Effector CD8-positive, alpha-beta T cell (primary cell): ENCODE measurements at places on chromosomes 4 and X.

GRCh38 chr4:89837385-89837992, 528 bp upstream of the SNCA start:
- no peak for DNase-seq

DNA sequence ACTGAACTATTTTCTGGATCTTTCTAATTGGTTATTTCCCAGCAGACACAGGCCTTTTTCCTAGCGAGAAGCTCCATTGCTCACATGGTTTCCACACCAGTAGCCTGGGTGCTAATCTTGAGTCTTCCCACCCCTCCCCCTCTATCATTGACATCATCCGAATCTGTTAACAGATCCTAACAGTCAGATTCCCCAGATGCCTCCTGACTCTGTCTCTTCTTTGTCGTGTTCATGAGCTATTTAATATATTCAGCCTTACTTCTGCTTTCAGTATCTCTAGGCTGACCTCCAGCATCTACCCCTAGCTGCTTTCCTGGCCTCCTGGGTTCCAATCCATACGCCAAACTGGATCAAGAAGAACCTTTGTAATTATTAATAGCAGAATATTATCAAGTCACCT, 85.0 kb downstream of the CLNK start:
- no peak for DNase-seq

DNA sequence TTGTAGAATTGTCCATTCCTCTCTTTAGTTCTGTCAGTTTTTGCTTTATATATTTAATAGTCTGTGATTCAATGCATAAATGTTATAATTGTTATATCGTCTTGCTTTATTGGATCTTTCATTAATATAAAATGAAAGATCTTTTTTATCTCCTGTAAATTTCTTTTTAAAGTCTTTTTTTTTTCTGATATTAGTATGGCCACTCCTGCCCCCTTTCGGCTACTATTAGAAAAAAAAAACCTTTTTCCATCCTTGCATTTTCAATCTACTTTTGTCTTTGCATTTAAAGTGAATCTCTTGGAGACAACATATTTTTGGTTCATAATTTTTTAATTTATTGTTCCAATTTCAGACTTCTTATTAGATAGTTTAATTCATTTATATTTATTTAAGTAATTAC, 677.4 kb upstream of the NDST4 start:
- no peak for DNase-seq

DNA sequence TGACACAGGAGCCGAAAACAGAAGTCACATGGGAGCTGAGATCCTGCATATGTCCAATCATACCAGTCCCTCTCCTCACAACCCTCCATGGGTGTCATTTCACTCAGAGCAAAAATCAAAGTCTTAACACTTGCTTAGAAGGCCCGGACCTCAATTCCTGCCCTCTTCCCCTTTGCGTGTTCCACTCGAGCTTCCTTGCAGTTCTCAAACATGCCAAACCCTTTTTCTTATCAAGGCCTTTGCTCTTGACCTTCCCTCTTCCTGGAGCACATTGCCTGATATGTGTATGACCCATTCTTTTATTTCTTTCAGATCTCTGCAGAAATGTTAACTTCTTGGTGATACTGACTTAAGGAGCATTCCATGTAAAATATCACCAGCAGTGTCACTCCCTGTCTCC, 87.0 kb upstream of the USP38 start:
- no peak for DNase-seq

GRCh38 chr4:2412534-2412884, 5.9 kb downstream of the ZFYVE28 start:
- peak; percentile 19 for DNase-seq

- DNase-seq: no peak
These were observed 31.1 kb downstream of the METTL14 start for GRCh38 chr4:118716304-118716703.

- DNase-seq: no peak
These were observed 1.6 kb upstream of the ZC4H2 start for GRCh38 chrX:64977830-64978229.

DNA sequence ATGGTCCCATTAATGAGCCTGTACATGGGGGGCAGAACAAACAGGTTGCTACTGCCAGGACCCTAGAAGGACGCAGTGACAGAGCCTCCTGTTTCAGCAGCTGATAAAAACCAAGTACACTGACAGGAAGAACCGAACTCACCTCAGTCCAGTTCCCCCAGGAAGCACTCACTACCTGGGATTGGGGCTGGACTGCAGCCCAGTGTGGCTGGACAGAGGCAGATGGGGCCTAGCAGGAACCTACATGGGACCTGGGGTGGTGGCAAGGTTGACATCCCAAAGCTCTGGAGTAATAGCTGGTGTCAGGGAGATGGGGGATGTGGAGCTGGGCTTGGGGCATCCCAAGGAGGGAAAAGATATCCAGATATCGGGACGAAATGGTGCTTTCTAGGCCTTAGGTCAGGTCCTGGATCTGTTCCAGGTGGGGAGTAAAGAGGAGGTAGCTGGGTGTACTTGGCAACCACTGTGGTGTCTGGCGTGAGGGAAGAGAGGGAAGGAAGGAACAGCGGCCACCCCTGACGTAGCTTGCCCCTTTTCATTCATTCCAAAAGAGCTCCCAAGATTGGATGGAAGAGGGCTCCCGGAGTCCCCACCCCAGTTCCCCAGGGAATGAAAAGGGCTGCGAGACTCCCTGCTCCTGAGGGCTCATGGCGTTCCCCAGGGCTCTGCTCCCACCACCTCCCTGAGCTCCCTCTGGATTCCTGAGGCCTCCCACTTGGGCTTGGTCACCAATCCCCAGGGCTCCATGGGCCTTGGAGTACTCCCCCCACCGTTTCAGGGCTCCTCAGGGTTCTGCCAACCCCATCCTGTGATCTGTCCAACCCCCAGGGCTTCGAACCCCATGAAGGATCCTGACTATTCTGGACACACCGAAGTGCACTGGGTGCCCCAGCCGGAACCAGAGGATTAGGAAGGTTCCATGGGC, 4.5 kb downstream of the EMD start:
- DNase-seq: no peak

- DNase-seq: no peak
These were observed 49.7 kb downstream of the XIAP start for GRCh38 chrX:123909523-123909922.

DNA sequence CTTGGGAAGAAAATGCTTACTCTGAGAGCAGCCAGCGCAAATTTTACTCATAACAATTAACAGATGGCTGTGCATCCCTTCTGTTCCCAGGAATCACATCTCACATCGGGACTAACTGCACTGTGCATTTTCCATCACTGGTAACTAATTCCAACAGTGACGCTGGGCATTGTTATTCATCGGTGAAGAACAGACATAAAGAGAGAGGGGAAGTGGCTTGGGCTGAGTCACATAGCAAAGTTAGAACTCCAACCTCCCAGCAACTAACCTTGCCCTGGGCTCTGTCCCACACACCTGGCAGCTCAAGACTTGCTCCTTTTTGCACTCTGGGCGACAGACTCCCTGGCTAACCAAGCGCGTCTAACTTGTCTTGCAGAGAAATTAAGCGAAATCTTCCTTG, 6.4 kb upstream of the LONRF3 start:
- DNase-seq: no peak

DNA sequence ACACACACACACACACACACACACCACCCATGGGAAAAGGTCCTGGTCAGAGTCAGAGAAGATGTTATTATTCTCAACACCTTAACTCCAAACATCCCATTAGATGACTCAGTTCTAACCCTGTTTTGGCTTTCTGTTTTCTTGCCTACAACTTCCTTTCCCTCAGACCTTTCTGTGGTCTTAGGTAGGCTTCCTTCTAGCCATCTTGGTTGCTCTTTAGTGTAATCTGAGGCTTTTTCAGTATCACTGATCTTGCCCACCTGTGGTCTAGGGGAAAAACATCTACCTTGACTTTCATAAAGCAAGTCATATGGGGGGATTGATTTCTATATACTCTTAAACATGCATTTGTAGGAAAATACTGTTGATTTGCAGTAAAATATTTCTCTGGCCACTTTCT, 56.9 kb downstream of the ATG4A start:
- no peak for DNase-seq

DNA sequence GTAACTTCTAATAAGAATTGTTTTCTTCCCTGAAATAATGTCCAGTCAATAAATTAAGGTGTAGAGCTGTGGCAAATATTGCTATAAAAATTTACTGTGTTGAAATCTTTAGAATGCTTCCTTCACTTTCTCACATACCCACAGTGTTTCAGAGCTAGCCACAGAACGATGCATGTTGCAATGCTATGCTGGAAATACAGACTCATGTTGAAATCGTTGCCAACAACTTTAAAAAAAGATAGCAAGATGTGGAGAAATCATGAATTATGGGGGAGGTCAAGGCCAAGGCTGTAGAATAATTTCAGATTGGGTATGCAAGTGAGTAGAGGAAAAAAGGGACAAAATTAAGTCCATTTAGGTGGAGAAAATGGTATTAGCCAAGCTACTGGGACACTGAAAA, 204.8 kb downstream of the VEGFC start:
- no peak for DNase-seq

GRCh38 chrX:9749146-9749692, 16.4 kb downstream of the GPR143 start:
- no peak for DNase-seq

- DNase-seq: no peak
These were observed 122.6 kb downstream of the SHISA3 start for GRCh38 chr4:42519803-42520417.
